MM.1S (cell line): ENCODE measurements at places on chromosomes 5 and 9.

DNA sequence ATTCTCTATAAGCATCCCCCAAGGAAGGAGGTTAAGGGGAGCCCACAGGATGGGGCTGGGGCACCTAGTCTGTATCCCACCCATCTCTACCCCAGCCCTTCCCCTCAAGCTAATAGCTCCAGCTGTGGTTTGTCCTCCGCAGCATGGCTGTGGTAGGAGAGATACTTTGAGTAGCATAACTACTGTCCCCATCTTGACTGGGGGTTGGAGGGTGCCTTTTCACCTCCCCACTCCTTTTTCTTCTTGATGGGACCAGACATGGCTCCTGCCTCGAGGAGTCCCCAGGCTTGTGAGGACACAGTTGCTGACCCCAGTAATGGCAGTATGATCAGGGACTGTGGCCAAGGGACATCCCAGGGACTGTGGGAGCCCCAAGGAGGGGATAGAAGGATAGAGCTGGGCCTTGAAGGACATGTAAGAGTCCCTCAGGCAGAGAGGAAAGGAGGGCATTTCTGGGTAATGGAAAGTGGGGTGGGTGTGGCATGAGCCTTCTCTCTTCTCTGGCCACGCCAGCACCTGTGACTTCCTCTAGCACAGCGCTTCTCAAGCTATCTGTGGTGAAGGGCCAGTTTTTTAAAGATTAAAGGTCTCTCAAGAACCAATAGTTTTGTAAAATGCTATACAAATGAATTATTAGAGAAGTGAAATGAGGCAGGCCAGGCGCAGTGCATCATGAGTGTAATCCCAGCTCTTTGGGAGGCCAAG lies 14.0 kb downstream of the OLFML2A start:
- no peak for DNase-seq

- no peak for DNase-seq
Observed at GRCh38 chr5:37918424-37918823, 78.6 kb upstream of the GDNF start.

DNA sequence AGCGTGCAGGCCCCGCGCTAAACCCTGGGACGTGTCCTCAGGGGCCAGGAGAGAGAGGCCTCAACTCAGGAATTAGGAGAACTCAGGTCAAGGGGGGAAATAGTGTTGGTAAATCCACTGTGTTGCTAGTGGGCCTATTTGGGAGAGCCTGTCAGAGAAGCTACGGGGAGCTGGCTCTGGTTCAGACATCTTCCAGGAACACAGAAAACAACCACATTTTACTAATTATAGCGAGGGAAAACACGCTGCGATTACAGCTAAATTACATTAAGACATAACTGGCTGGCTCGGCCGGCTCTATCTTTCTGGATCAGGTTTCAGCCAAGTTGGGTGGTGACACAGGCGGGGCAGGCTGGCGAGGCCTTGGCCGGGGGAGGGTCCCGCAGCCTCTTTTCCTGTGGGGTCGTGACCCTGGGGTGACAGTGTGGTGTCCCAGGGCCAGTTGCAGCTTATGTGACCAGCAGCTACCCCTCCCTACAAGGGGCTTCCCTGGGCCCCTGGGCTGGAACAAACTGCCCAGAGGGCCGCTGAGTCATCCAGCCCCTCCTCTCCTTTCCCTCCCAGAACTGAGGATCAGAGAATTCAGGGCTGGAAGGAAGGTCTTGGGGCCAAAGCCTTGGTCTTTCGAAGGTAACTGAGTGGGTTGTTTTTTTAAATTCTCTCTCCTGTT lies 75.1 kb downstream of the FGF18 start:
- no peak for DNase-seq

GRCh38 chr9:95124582-95125367 lies 192.7 kb downstream of the FANCC start:
- DNase-seq: no peak

- no peak for DNase-seq
Observed at GRCh38 chr5:88391116-88391515, 122.5 kb upstream of the TMEM161B start.

GRCh38 chr9:135521608-135522095 lies 412 bp downstream of the LCN1 start:
- DNase-seq: no peak

DNA sequence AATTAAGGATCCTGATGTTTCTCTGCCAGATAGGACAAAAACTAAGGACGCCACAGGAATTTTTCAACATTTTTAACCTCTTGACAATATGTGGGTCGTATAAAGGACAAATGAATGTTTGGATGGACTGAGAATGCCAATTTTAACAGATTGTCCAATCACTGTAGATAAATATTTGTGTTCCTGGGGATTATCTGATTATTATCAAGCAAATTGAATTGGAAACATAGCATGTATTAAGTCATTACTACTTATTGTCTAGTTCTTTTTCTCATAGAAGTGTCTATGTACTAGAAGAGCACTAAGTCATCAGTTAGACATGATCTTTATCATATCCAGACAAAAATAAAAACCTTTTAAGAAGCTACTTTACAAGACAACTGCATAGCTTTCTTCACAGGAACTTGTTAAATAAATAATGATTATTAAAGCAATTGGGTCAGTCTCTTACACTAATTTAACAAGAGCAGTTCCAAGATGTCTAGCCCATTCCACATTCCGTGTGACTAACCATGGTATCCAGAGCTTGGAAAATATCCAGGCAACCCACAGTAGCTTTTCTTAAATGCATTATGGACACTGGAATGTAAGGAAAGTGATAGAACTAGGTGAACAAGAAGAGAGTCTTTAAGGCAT lies 127.5 kb upstream of the CDKN2B start:
- no peak for DNase-seq

GRCh38 chr9:72041369-72041768 lies 19.0 kb downstream of the C9orf57 start:
- DNase-seq: no peak
